Stimulated activated CD8-positive, alpha-beta memory T cell treated with anti-CD3 and anti-CD28 coated beads, Interleukin-7, amount 100 ng/mL, for 1 hour (primary cell): ENCODE measurements at places on chromosomes 12 and 14.

- DNase-seq: no peak
These were observed 32.7 kb upstream of the FBLN5 start for GRCh38 chr14:91980157-91980556.

DNA sequence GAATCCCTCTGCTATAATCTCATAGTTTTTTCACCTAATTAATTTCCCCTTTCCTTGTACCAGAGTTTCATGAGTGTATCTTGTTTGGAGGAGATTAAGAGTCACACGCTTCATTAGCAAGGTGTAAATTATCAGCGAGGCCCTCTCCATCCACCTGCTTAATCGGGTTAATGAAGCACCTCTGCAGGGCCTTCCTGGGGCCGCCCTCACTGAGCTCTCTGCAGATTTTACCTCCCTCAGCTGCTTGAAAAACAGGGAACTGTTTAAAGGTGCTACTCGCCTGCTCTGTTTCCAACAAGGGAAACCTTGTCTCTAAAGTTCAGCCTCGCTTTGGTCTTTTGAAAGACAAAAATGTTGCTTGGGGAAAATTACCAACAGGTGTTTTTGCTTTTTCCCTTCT, 35.8 kb downstream of the OTX2 start:
- DNase-seq: no peak

DNA sequence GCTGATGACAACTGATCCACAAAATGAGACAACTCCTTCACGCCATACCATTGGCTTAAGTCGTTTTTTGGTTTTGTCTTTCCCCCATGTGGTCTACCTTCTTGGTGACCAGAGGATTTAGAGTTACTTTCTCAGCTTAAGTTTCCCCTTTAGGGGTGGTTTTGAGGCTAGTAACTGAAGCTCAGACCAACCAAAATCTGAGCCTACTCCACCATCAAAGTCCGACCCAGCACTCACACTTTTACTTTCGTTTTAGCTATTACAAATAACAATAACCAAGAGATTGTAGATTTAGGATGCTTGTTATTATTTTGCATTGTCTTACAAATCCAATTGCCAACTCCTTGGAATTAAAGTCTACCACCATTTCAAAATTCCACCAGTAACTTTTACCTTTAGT, 130.6 kb upstream of the MDM1 start:
- no peak for DNase-seq

DNA sequence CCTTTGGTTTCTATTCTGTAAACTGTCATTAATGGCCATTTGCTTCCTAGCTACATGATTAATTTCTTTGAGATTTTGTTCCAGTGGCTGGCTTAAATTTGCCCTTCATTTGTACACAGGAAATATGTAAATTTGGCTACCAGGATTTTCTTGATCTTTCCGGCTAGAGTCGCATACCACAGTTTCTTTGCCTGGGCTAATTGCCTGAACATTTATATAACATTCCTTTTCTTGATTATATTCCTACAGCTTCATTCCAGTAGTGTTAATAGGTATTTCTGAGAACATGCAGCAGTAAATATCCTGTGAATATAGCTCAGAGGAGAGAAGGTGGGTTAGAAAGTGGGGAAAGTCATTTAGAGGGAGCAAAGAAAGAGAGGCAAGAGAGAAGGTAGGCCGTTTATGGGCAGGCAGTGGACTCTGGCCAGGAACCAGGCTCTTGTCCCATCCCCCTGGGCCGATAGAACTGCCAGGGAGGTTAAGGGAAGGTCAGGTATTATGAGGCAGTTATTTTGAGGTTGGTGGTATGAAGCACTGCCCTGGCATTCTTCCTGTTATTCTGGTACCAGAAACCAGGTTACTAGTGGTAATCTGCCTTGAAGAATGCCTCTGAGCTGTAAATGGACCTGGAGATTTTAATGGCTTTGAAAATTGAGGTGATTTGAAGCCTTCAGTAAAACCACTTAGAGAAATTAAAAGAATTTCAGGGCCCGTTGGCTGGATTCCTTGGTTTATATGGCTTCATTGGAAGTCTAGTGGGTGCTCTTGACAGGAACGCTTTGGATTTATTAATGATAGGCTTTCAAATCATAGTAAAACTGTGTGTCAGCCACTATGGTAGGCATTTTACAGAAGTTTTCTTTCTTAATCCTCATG, 4.4 kb downstream of the RNF10 start:
- no peak for DNase-seq

- DNase-seq: no peak
These were observed 25.3 kb downstream of the MUCL1 start for GRCh38 chr12:54879579-54879978.

- no peak for DNase-seq
These were observed 213.7 kb upstream of the SYT10 start for GRCh38 chr12:33653362-33653761.

GRCh38 chr12:22204391-22204790, 130.1 kb downstream of the ST8SIA1 start:
- no peak for DNase-seq
